Immature natural killer cell (primary cell): ENCODE measurements at places on chromosomes 13 and 19. TPM values are rescaled to one million over a fixed set of nuclear protein-coding genes. Genes with fewer than 3 reads are reported as not detected.

Gene GET3
- 93.5 TPM for polyA plus RNA-seq

GRCh38 chr19:39765091-39766076 is 13.3 kb upstream of the LEUTX start:
- DNase-seq: peak; percentile 11

Gene CGB1
- not detected for polyA plus RNA-seq

- DNase-seq: no peak
Observed at GRCh38 chr19:2114218-2114617, 17.5 kb downstream of the IZUMO4 start.

DNA sequence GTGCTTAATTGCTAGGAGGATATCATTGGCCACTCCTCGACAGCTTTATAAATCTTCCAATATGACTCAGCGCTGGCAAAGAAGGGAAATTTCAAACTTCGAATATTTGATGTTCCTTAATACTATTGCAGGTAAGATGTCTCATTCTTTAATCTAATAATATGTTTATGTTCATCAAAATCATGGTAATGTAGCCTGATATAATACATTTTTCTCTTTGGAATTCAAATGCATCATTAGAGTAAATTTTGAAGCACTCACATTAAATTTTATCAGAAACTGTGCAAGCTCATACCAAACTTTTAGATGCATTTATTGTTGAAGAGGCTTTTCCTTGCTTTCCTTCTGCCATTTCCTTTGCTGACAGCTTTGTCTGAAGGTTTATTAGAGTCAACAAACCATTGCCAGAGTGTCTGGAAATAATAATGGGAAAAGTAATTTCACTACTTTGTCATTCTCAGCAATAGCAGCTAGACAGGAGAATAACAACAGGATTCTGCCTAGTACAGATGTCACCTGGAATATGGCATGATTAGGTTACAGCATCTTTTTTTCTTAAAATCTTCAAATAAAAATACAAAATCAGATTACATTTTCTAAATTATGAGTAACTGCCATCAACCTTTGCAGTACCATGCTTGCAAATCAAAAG is 78.6 kb upstream of the MAB21L1 start:
- no peak for DNase-seq

Gene ZBTB45
- polyA plus RNA-seq: 3.4 TPM

GRCh38 chr13:105474983-105475610 is 1060.4 kb downstream of the EFNB2 start:
- no peak for DNase-seq

Gene CLEC11A
- 4.2 TPM for polyA plus RNA-seq

DNA sequence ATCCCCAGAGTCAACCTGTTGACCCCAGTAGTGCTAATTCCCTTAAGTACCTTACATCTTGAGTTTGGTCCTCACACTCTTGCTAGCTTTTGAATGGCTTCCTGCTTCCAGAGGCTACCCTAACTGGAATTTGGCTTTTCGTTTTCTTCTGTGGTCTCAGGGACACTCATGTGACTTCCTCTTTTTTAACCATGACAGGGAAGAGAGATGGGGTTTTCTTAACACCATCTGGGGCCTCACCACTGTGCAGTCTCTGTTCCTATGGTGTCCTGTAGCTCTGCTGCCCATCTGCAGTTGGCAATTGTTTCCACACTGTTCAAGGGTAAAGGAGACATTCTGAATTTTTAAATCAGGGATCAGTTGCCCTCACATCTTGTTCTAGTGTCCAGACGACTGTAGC is 66.7 kb downstream of the SLC10A2 start:
- DNase-seq: no peak

Gene C13orf46
- 1.1 TPM for polyA plus RNA-seq

- DNase-seq: no peak
Observed at GRCh38 chr13:79869326-79869725, 388.4 kb downstream of the NDFIP2 start.

GRCh38 chr13:95485045-95485517 is 67.4 kb upstream of the CLDN10 start:
- no peak for DNase-seq
